Naive B cell (primary cell): ENCODE measurements at places on chromosomes 3 and 15.

GRCh38 chr3:102691507-102691906 is 256.7 kb downstream of the ZPLD1 start:
- H3K27ac ChIP-seq, result no peak overlapping the region
- DNase-seq, result no peak
- H3K4me1 ChIP-seq, result no peaks in the 10 kb centered on the region
- H3K36me3 ChIP-seq, result no peaks in the 10 kb centered on the region

DNA sequence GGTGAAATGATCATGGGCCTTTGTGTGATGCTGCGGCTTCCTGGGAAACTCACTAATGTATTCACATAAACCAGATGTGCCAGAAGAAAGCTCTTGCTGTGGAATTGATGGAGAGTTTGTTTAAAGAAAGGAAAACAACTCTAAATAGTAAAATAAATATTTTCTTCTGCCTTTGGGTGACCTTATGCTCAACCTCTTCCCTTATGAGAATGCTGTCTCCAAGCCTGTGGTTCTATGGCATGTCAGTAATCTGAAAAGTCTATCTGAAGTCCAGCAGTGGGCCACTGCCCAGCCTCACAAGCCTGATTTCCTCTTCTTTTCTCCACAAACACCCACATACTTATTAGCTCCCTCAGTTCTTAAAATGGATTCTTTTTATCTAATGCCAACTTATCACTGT is 49.9 kb upstream of the PHLDB2 start:
- DNase-seq, result no peak
- H3K27ac ChIP-seq, result no peak overlapping the region
- no peaks in the 10 kb centered on the region for H3K36me3 ChIP-seq
- no peaks in the 10 kb centered on the region for H3K27me3 ChIP-seq

DNA sequence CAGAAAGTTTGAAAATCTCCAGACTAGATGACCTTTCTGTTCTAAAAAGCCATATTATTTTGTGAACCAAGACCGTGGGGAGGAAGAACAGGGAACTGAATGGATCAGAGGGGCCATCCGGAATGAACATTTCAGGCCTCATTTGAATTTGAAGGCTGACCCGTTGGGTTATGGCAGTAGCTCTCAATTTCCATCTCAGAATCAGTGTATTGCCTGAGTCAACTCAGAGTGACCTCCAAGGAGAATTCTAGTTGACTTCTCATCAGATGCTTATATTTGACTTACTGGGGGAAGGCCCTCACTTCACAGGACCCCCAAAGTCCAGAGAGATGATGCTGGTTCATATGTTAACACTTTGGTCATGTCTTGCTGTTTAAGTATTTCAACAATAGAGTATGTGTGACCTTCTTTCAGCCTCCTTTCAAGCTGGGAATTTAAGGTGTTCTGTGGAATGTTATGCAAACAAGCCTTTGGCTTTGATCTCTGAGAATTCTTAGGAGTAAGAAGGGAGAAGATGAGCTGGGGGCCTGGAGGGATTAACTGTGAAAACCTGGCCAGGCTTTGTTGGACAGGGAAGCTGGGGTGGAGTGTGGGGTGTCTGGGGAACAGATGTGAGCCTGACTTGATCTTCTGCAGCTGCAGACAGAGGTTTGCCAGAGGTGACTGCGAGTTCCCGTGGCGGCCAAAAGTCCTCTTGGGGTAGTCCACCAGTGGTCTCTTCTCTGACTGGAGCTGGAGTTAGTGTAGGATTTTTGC is 111.2 kb upstream of the RGMA start:
- peaks cover 6% of the 10 kb centered on the region for H3K36me3 ChIP-seq
- no peak overlapping the region for H3K27ac ChIP-seq
- H3K27me3 ChIP-seq, result peaks cover 20% of the 10 kb centered on the region

DNA sequence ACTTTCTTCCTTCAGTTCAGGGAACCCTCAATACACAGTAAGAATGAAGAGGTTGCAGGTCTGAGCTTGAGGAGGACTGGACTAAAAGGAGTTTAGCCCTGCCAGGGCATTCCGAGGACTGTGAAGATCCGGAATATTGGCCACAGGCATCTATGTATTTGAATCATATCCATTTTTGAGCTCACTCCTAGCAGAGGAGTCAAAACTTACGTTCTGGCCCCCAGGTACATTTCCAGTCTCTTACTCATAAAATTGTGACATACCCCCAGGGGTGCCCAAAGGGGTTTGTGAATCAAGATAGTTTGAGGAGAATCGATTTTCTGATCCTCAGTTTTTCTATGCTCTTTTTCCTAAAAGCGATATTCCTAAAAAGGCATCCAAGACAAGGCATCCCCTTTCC is 27.6 kb upstream of the SRP14 start:
- H3K4me3 ChIP-seq, result no peak overlapping the region
- peaks cover 31% of the 10 kb centered on the region for H3K4me1 ChIP-seq
- H3K36me3 ChIP-seq, result no peaks in the 10 kb centered on the region

DNA sequence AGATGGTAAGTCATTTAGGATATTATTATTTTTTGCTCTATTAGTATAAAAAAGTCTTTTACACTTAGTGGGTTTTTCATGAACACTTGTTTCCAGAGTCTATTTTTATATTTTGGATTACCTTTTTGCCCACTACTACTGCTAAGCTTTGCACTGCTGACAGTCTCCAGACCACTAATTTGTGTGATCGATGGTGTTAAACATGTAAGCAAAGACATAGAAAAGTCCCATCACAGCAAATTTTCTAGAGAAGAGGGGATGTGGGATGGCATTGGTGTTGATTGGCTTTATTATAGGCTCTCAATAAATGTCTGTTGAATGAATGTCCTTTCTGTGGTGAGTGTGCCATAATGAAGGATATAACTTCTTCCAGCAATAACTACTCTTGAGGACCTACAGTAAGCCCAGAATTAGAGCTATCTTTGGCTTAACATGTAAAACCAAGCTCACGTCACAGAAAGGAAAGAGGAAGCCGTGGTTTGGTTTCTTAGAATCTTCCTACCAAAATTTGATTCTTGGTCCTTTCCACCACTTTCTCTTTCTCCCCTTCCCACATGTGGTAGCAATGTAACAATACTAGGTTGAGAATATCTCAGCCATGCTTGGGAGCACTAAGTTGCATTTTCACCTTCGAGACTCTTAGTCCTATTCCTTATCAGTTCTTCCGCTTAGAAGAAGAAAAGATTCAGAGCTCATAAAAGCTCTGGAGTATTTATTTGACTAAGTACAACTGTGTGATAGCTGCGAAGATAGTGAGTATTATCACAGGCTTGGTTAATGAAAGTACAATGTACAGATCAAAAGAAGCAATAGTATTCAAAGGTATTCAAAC is 90.6 kb upstream of the UMPS start:
- peak; percentile 43 for DNase-seq
- H3K36me3 ChIP-seq, result no peaks in the 10 kb centered on the region
- H3K27ac ChIP-seq, result no peak overlapping the region
- H3K4me1 ChIP-seq, result peaks cover 69% of the 10 kb centered on the region
- H3K4me3 ChIP-seq, result peak overlapping the region; percentile 68

GRCh38 chr3:80050826-80051601 is 283.2 kb upstream of the ROBO1 start:
- no peak for DNase-seq
- no peaks in the 10 kb centered on the region for H3K27me3 ChIP-seq
- no peaks in the 10 kb centered on the region for H3K4me1 ChIP-seq
- H3K4me3 ChIP-seq, result no peak overlapping the region

DNA sequence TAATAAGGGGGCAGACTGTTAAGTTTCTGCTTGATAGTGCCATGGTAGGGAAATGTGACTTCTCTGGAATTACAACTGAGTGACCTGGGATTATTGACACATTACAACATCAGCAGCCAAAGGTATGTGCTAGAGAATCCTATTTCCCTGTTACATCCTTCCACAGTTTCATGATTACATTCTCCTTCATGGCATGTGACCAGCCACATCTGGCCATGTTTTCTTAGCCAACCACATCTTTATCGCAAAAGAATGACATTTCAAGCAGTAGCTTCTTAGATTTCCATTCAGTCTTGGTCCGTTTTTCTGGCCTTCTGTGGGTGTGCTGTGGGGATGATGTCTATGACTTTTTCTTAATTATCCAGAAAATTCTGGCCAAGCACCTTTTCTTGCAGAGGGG is 45.4 kb upstream of the CTDSPL start:
- no peak overlapping the region for H3K27ac ChIP-seq
- peaks cover 9% of the 10 kb centered on the region for H3K27me3 ChIP-seq
- no peak overlapping the region for H3K4me3 ChIP-seq
- no peak for DNase-seq

DNA sequence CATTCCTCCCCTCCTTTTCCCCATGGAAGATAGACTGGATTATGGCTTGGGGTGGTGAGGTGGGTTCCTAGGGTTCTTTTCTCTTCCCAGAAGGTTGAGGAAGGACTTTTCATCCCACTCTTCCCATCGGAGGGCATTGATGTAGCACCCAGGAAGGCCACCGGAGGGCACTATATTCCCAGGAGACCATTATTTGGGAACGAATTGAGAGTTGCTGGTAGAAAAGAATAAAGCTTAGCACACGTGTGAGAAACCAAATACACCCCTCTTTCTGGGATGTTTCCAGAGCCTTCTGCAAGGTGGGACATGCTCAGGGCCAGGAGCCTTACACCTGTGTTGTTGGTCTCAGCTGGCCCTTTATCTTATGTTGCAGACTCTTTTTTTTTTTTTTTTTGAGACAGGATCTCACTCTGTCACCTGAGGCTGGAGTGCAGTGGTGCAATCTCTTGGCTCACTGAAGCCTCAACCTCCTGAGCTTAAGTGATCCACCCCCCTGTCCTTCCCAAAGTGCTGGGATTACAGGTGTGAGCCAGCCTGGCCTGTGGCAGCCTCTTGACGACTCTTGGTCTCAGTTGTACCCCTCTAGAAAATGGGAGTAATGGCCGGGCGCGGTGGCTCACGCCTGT is 6.3 kb upstream of the CDC25A start:
- DNase-seq, result peak; percentile 24
- H3K4me3 ChIP-seq, result no peak overlapping the region
- H3K36me3 ChIP-seq, result no peaks in the 10 kb centered on the region
- H3K4me1 ChIP-seq, result peaks cover 7% of the 10 kb centered on the region
- H3K27me3 ChIP-seq, result peaks cover 4% of the 10 kb centered on the region

DNA sequence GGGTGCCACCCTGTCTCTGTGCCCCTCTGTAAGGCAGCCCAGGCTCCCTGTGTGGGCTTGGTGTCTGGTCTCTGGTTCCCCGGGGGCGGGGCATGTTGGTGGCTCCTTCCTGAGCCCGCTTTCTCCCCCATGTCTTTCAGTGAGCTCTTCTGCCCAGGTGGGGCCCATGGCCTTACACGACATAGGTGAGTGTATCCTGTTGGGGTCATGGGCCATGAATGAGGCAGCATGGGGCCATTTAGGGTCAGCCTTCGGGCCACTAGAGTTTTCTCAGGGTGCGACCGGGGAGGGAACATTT is 195.1 kb downstream of the UBE3A start:
- no peaks in the 10 kb centered on the region for H3K4me1 ChIP-seq
- no peak overlapping the region for H3K27ac ChIP-seq
- H3K27me3 ChIP-seq, result no peaks in the 10 kb centered on the region
- H3K4me3 ChIP-seq, result no peak overlapping the region
- DNase-seq, result no peak

DNA sequence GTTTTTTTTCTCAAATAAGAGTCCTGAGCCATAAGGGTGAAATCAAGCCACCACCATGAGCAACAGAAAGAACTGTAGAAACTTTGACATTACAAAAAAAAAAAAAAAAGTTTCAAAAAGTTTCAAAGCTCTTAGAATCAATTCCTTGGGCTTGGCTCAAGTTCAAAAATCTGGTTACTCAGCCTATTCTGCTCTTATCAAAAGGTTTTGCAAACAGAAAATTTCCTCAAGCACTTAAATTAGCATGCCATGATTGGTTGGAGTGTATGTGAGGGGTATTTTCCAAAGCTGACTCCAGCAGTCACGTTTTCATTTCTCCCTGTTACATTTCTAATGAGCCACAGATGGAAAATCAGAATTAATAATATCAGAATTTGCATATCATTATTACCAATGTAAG is 12.1 kb upstream of the PEX5L start:
- no peak overlapping the region for H3K4me3 ChIP-seq
- no peaks in the 10 kb centered on the region for H3K4me1 ChIP-seq
- H3K36me3 ChIP-seq, result no peaks in the 10 kb centered on the region
- H3K27me3 ChIP-seq, result no peaks in the 10 kb centered on the region
- H3K27ac ChIP-seq, result no peak overlapping the region

- H3K4me1 ChIP-seq, result no peaks in the 10 kb centered on the region
- no peak overlapping the region for H3K27ac ChIP-seq
- no peak for DNase-seq
- H3K4me3 ChIP-seq, result no peak overlapping the region
- H3K27me3 ChIP-seq, result peaks cover 86% of the 10 kb centered on the region
Observed at GRCh38 chr15:91055548-91056331, 33.3 kb upstream of the VPS33B start.

DNA sequence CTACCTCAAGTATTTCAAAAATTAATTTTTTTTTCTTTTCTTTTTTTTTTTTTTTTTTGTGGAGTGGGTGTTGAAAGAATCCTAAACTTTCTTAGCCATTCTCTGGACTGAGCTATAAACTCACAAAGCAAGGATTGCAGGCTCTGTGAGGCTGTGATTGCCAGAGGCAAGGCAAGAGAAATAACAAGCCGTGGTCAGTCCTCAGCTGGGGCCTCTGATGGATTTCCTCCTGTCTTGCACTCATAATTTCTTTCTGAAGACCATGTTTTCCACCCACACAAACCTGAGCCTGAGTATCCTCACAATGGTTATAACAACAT is 1.3 kb downstream of the CX3CR1 start:
- H3K27me3 ChIP-seq, result no peaks in the 10 kb centered on the region
- H3K36me3 ChIP-seq, result no peaks in the 10 kb centered on the region
- H3K27ac ChIP-seq, result no peak overlapping the region
- no peak for DNase-seq
- H3K4me1 ChIP-seq, result peaks cover 28% of the 10 kb centered on the region

GRCh38 chr15:65655026-65655425 is 33.3 kb downstream of the SLC24A1 start:
- H3K27me3 ChIP-seq, result no peaks in the 10 kb centered on the region
- H3K36me3 ChIP-seq, result peaks cover 24% of the 10 kb centered on the region
- H3K4me1 ChIP-seq, result peaks cover 10% of the 10 kb centered on the region
- DNase-seq, result no peak

DNA sequence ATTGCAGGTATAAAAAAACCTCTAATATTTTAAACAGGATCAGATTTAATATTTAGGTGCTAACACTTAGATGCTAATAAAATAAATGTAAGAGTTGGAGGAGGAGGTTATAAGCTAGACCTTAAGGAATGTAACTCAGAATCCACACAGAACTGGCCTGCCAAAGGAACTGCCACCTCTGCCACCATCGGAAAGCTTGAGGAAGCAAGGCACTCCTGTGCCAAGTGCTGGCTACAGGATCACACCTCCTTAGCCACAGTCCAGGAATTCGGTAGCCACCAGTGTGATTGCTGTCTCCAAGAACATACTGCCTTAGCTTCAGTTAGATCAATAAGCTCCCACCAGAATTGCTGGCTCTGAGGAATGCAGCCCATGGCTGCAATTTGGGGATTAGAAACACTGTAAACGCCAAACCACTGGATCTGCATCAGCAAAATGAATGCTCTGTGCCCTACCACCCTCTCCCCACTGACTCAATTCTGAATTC is 58.0 kb downstream of the FRMD5 start:
- no peak overlapping the region for H3K27ac ChIP-seq
- no peaks in the 10 kb centered on the region for H3K36me3 ChIP-seq
- H3K4me1 ChIP-seq, result no peaks in the 10 kb centered on the region
- no peak overlapping the region for H3K4me3 ChIP-seq
